ENCODE measurements at places on chromosomes 2 and 18.

- no peak for DNase-seq
- H3K4me3 ChIP-seq, result no peak overlapping the region
- no peaks in the 10 kb centered on the region for H3K27me3 ChIP-seq
- peaks cover 15% of the 10 kb centered on the region for H3K4me1 ChIP-seq
Measured at GRCh38 chr18:8288472-8289195, 320.6 kb upstream of the RAB12 start.

GRCh38 chr18:75362435-75362834, 65.1 kb downstream of the SMIM21 start:
- H3K27me3 ChIP-seq, result peaks cover 7% of the 10 kb centered on the region
- DNase-seq, result no peak
- no peak overlapping the region for H3K27ac ChIP-seq
- no peak overlapping the region for H3K4me3 ChIP-seq
- peaks cover 2% of the 10 kb centered on the region for H3K36me3 ChIP-seq

- peaks cover 25% of the 10 kb centered on the region for H3K4me1 ChIP-seq
- no peaks in the 10 kb centered on the region for H3K27me3 ChIP-seq
- H3K4me3 ChIP-seq, result peak overlapping the region; percentile 73
- DNase-seq, result no peak
Measured at GRCh38 chr2:47782381-47782670, 619 bp upstream of the MSH6 start.

GRCh38 chr2:176677746-176678265, 408.6 kb downstream of the MTX2 start:
- peaks cover 30% of the 10 kb centered on the region for H3K27me3 ChIP-seq
- H3K27ac ChIP-seq, result no peak overlapping the region
- no peaks in the 10 kb centered on the region for H3K36me3 ChIP-seq
- H3K4me3 ChIP-seq, result no peak overlapping the region
